Left lung (tissue), 14 donors: ENCODE measurements at places on chromosomes 12 and 14.

DNA sequence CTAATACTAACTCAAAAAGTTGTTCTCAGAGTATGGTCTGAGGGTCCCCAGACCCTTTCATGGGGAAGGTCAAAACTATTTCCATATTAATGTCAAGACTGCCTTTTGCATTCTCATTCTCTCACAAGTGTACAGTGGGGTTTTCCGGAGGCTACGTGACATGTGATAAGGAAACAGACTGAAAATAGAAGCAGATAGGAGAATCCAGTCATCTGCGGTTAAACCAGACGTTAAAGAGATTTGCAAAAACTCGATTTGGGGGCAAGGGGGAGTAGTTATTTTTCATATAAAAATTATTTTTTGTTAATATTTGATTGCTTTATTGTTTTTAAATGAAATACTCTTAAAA is 1.0 kb upstream of the NAP1L1 start:
- H3K4me3 ChIP-seq, result peak overlapping the region; percentile 95
- no peaks in the 10 kb centered on the region for H3K36me3 ChIP-seq
- H3K27me3 ChIP-seq, result no peaks in the 10 kb centered on the region
- H3K27ac ChIP-seq, result peak overlapping the region; percentile 99
- peaks cover 16% of the 10 kb centered on the region for H3K4me1 ChIP-seq

GRCh38 chr12:72082986-72083820 is 144.6 kb downstream of the TPH2 start:
- no peak overlapping the region for H3K4me3 ChIP-seq
- H3K36me3 ChIP-seq, result no peaks in the 10 kb centered on the region
- no peaks in the 10 kb centered on the region for H3K27me3 ChIP-seq
- no peaks in the 10 kb centered on the region for H3K4me1 ChIP-seq
- H3K27ac ChIP-seq, result no peak overlapping the region

GRCh38 chr12:95318071-95318545 is 100.5 kb downstream of the VEZT start:
- no peaks in the 10 kb centered on the region for H3K4me1 ChIP-seq
- no peaks in the 10 kb centered on the region for H3K27me3 ChIP-seq
- H3K27ac ChIP-seq, result peak overlapping the region; percentile 51
- no peak overlapping the region for H3K4me3 ChIP-seq
- DNase-seq, result no peak

DNA sequence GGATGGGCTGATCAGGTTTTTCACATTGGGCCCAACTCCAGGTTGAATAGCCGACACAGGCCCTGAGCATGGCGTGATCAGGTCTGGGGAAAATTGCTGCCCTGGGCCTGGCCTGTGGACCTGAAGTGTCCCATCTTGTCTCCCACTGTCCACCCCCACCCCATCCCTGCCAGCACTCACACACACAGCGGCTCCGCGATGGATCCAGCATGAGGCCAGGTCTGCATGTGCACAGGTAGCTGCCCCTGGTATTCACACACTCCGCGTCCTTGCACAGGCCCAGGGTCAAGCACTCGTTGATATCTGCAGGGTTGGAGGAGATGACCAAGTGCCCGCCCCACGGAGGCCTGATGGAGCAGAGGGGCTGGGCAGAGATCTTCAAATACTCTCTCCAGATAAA is 38.7 kb downstream of the ISCA2 start:
- no peaks in the 10 kb centered on the region for H3K27me3 ChIP-seq
- H3K27ac ChIP-seq, result no peak overlapping the region
- H3K4me3 ChIP-seq, result no peak overlapping the region
- no peaks in the 10 kb centered on the region for H3K36me3 ChIP-seq

GRCh38 chr14:95486875-95487668 is 29.4 kb downstream of the SYNE3 start:
- no peak overlapping the region for H3K27ac ChIP-seq
- H3K4me3 ChIP-seq, result no peak overlapping the region
- H3K27me3 ChIP-seq, result no peaks in the 10 kb centered on the region
- no peaks in the 10 kb centered on the region for H3K4me1 ChIP-seq
